Left lobe of liver (tissue), 2 donors: ENCODE measurements at places on chromosomes 2 and 18.

- no peak for DNase-seq
Measured at GRCh38 chr18:63322908-63323634, 3.5 kb upstream of the BCL2 start.

DNA sequence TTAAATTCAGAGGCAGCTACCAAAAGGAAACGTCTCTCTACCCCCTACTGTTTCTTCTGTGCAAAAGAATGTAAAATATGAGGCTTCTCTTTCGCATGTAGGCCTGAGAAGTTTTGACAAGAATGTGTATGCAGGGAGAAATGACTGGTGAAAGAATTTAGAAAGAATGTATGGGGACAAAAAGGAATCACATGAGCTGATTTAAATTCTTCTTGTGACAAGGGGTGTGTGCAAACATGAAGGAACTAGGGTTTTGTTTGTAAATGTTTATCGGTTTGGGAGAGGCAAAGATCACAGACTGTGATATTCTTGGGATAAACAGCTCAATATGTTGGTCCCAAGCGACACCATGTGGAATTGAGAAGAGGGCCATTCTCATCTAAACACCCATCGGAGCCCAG lies 345.2 kb upstream of the VRK2 start:
- DNase-seq = no peak

GRCh38 chr2:43699761-43700160 lies 23.5 kb upstream of the C1GALT1C1L start:
- DNase-seq = no peak

DNA sequence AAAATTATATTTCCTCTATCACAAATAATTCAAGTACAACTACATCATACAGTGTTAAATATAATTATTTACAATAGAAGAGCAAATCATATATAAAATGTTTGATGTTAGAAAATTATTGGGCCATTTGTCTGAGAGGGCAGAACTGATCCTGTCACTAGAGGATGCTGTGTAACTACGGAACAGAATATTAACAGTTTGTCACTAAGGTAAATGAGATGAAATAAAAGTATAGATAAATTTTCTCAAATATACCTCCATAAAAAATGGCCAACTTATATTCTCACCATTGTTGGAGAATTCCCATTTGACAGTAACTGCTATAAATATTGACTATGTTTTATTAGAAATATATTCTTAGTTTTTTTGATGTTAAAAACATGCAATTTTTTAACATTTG lies 1067.4 kb upstream of the DDX18 start:
- no peak for DNase-seq

DNA sequence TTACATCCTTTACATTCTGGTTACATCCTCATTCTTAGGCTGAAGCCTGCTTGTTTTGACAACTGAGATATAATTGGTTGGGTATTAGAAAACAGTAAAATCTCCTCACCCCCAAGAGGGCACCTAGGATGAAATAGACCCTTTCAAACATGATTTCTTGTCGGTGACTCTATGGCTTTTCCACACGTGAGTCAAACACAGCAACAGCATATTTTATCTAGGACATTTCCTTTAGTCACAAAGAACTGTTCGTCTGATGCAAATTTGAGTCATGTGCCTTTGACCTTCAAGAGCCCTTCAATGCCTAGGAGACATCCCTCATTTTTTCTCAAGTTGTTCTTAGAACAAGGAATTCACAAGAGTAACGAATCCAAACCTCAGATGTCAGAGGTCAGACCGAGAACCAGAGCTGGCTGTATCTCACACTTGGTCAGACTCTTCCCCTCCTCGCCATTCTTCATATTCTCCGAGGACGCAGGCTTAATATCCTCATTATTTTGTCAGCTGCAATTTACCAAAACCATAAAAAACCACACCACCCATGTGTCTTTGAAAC lies 60.5 kb upstream of the ALKAL2 start:
- DNase-seq = no peak

DNA sequence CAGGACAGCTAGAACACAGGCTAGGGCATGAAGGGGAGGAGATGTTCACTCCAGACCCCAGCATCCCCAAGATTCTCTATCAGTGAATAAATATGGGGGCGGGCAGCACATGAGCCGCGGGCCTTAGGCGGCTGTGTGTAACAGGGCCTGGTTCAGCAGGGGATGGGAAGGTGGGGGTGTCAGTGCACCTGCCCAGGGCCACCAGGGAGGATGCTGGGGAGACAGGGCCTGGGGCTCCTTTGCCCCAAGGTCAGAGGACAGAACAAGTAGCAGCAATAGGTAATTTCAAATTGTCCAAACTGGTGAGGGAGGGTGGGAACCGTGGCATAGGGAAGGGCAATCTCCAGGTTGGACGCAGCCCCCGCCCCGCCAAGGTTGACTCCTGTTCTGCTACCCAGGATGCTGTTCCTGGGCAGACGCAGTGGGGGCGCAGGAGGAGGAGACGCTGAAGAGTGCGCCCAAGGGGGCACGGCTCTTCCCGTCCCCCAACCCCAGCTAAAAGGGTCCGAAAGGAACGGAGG lies 16.2 kb downstream of the CYP26B1 start:
- no peak for DNase-seq

GRCh38 chr2:80255918-80256781 lies 48.4 kb downstream of the LRRTM1 start:
- DNase-seq = no peak

GRCh38 chr18:79936641-79937040 lies 14.8 kb downstream of the SLC66A2 start:
- peak; percentile 90 for DNase-seq

- no peak for DNase-seq
Measured at GRCh38 chr2:175844169-175844568, 157.9 kb downstream of the LNPK start.

GRCh38 chr2:13114391-13114790 lies 397.7 kb downstream of the TRIB2 start:
- DNase-seq = peak; percentile 48

DNA sequence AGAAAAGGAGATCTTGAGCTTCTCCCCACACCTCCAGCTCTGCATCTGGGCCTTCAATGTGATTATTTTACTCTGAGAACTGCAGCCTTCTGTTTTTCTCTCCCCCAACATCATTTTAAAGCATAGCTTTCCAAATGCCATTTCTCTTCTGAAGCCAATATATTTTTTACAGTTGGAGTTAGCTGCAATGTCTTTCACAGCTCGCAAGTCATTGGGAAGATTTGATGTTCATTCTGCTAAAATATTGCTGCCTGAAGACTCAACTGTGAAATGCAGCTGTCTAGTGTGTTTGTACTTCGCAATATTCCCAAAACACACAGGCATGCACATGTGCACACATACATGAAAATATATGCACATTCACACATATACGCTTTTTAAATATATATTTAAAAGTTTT lies 295.3 kb downstream of the LRRTM1 start:
- DNase-seq = no peak

GRCh38 chr18:26298107-26298506 lies 71.9 kb downstream of the TAF4B start:
- no peak for DNase-seq

DNA sequence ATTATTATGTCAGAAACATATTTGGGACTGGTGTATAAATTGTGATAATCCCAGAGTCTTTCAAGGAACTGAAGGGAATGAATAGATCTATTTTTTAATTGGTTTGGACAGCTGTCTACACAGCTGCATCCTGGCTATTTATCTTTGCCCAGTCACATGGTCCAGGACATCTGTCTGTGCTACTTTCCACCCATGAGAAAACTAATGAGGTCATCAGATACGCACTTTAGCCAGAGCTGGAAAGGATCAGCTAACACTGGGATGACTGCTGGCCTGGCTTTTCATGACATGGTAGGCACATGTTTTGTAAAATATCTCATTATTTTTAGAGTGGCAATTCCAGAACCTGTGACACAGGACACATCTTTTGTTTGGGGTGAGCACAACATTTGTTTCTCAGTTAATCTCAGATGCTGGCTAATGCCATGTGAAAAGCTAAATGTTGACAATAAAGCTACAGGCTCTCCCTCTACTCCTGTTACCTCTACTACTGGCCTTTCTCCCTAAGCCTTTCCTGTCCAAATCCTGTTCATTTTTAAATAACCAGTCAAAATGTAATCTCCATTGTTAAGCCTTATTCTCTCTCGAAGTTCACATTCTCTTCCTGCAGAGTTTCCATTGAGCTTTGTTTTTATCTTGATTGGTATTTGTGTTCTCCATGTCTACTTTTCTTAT lies 500.7 kb downstream of the RIT2 start:
- DNase-seq = no peak

- no peak for DNase-seq
Measured at GRCh38 chr2:169119123-169119760, 49.9 kb downstream of the DHRS9 start.

DNA sequence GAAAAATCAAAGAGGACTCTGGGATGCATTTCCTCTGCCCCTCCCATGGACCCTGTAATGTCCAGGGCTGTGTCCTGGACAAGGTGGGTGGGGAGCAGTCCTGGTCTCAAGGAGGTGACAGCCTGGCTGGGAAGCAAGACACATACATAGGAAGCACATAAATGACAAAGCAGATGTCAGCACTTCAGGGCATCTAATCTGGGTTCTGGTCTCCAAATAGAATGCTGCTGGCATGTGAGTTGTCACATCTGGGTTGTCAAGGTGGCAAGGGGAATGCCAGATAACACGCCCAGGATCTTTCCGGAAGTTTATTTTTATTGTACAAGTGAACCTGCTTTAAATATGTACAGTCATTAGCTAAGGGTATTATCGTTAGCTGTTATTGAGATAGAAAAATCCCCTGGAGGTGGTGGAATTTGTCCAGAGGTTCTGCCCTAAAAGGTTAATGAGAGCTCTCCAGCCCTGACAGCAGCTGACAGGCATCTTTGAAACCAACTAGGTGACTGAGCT lies 5.6 kb downstream of the IL1F10 start:
- no peak for DNase-seq

- no peak for DNase-seq
Measured at GRCh38 chr2:106113361-106113966, 80.6 kb downstream of the UXS1 start.

DNA sequence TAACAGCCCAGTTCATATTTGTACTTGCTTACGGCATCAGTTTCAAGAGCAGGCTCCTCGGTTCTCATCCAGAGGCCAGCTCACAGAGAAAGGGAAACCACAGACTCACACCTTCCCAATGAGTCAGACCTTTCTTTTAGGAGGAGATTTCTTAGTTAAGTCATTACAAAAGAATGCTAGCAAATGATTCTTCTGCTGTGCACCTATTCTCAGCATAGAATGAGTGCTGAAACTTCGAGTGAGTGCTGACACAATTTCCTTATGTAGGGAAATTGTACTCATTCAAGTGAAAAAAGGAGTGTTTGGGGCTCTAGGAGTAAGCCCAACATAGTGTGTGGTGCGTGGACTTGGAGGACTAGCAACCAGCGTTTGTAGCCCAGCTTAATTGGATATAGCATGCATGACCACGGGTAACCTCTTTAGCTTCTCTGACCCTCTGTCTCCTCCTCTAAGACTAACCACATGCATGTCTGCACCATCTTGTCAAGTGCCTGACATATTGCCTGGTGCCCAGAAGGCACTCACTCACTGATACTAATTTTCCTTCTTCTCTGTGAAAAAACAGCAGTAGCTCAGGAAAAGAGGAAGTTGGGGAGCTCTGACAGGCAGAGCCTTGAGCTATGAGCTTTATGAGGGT lies 87.0 kb downstream of the ALPK2 start:
- DNase-seq = no peak

- DNase-seq = no peak
Measured at GRCh38 chr2:98419977-98420725, 24.5 kb upstream of the INPP4A start.

DNA sequence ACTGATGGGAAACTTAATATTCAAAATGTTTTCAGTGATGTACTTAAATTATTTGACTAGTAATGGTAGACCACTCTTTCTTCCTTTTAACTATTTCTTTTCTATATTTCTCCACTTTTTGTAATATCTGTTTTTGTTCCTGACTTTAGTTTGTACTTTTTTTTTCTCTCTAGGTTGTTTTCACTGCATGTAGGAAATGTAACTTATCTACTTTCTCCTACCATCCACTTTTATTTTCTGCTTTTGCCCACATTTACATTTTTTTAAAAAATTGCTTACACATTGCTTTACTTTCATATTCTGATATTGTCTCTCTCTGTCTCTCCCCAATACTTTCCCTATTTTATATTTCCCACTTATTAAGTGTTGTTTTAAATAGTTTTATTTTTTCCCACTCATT lies 47.0 kb downstream of the ZNF407 start:
- no peak for DNase-seq

GRCh38 chr2:8451273-8451672 lies 230.6 kb upstream of the ID2 start:
- no peak for DNase-seq

DNA sequence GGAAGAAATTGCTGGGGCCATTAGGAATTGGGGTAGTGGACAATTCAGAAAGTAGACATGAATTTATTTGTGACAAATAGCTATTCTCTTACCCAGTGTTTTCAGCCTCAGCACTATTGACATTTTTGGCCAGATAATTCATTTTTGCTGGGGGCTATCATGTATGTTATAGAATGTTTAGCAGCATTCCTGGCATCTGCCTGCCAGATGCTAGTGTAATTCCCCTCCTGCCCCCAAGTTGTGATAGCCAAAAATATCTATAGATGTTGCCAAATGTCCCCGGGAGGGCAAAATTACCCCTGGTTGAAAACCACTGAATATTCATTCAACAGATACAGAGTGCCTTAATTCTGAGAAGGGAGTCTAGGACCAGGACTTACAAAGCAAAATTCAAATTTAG lies 183.6 kb downstream of the BABAM2 start:
- no peak for DNase-seq

DNA sequence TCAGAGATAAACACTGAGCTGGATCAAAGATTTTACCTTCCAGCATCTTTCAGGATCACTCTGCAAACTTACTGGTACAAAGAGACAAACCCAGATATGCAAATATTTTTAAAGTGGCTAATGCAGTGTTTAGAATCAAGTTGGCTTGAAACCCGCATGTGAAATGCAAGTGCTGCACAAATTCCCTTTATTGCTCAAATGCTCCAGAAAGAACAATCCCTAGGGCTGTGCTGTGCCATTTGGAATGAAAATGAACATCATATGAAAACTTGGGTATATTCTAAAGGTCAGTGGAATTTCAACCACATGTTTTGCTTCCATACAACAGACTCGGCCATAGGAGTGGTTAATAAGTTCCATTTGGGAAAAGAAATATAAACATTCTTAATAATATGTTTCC lies 139.1 kb downstream of the VWC2L start:
- DNase-seq = no peak

- no peak for DNase-seq
Measured at GRCh38 chr2:41618754-41619153, 429.1 kb upstream of the PKDCC start.

- no peak for DNase-seq
Measured at GRCh38 chr2:223724861-223725260, 112.5 kb downstream of the AP1S3 start.

GRCh38 chr2:16113568-16113967 lies 173.2 kb downstream of the MYCN start:
- no peak for DNase-seq

DNA sequence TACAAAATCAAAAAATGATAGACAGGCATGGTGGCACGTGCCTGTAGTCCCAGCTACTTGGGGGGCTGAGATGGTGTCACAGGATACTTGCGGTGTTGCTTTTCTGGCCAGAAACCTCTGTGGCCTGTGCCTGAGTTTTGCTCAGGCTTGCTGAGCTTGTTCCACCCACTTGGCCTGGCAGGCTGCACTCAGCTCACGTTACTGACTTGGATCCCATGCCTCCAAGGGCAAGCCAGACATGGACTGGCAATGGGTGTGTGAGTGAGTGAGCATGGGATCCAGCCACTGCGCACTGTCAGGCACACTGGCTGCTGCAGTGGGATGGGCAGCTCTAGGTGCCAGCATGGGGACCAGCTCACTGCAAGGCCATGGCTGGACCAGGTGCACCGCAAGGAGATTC lies 67.9 kb downstream of the NCAPH start:
- DNase-seq = peak; percentile 22

- no peak for DNase-seq
Measured at GRCh38 chr2:225668606-225669266, 269.2 kb downstream of the NYAP2 start.
